ENCODE measurements at places on chromosomes 4 and X.

DNA sequence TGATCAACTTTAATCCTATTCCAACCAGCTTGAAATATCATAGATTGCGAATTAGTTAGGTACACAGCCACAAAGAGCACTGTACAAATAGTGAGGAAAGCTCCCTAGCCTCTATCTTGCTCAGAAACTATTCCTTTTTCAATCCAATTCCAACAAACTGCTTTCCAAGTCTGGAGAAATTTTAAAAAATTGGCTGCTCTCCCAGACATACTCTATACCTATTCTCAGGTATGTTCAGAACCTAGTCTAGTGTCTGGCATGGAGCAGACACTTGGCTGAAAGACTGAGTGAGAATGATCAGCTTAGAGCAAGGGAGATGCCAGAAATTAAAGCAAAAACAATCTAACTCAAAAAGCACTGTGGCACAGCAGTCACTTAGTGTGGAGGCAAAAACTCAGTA lies 105.9 kb downstream of the SLC10A7 start:
- no peak for DNase-seq

DNA sequence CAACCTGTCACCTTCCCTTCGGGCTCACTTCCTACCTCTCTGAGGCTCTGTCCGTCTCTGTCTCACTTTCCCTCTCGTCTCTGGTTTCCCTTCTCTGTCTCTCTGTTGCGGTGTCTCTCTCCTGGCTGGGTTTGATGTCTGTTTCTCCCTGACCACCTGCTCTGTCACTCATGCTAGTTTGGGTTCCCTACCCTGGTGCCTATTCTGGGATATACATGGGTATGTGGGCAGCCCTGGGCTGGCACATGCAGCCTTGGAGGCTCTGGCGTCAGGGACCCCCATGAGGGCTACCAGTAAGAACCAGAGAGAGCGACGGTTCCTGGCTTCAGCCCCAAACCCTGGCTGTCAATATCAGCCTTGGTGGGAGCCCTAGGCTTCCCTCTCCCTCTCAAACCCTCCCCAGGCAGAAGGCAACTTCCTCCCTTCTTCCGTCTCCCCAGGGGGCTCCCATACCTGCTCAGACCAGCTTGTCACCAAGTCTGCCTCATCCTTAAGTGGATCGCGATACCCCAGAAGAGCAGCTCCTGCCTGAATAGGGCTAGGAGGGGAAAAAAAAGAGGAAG lies 314 bp downstream of the DNASE1L1 start:
- DNase-seq, result no peak

GRCh38 chr4:2734612-2735011 lies 21.5 kb downstream of the TNIP2 start:
- no peak for DNase-seq

DNA sequence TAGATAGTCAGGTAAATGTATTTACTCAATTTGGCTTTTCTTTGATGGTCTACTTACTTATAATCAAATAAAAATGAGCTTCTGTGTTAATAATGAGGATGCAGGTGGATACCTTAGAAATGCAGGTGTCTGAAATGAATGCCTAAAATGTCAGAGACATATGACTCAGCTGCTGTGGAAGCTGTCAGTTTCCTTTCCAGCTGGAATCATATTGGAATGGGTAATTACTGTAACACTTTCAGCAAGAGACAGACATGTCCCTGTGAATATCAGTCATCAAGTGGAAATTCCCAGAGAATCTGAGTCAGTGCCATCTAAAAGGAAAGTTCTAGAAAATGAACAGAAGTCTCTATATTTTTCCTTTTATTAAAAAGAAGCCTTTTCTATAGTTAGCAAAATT lies 783.0 kb upstream of the AADAT start:
- DNase-seq, result no peak

- no peak for DNase-seq
These were observed 178.9 kb downstream of the CENPC start for GRCh38 chr4:67366311-67366861.

GRCh38 chr4:124481123-124481522 lies 231.4 kb downstream of the ANKRD50 start:
- no peak for DNase-seq

DNA sequence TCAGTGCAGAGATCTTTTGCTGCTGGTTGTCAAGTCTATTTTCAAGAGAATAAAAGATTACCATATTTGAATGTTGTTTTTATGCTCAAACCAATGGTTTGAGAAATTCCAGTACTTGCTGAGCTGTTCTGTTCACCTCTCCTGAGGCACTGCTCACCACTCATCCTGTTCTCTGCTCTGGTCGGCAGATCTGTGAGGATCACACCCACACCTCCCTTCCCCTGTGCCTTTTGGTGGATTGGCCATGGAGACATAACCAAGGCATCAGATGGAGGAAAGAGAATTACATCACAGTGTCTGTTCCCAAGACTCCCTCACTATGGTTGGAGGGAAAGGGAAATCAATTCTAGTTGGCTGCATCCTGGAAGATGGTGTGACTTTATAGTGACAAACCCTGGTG lies 391.6 kb downstream of the ARHGAP24 start:
- DNase-seq, result no peak

DNA sequence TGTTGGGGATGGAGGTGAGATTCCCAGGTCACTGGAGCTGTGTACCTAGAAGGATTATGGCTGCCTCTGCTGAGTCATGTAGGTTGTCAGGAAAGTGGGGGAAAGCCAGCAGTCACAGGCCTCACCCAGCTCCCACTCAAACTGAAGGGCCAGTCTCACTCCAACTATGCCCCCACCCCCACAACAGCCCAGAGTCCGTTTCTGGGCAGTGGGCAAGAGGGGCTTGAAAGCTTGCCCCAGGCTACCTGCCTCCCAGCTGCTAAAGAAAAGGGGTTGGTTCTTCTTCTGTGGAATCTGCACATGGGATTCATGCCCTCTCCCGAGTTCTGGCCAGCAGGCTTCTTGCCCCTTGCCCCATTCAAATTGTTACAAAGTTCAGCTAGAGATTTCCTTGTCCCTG lies 116.0 kb upstream of the PGRMC2 start:
- DNase-seq, result no peak
